NCI-H446 (cell line): ENCODE measurements at places on chromosomes 6 and 20.

- no peak for DNase-seq
Observed at GRCh38 chr6:1802491-1803395, 193.0 kb downstream of the FOXC1 start.

DNA sequence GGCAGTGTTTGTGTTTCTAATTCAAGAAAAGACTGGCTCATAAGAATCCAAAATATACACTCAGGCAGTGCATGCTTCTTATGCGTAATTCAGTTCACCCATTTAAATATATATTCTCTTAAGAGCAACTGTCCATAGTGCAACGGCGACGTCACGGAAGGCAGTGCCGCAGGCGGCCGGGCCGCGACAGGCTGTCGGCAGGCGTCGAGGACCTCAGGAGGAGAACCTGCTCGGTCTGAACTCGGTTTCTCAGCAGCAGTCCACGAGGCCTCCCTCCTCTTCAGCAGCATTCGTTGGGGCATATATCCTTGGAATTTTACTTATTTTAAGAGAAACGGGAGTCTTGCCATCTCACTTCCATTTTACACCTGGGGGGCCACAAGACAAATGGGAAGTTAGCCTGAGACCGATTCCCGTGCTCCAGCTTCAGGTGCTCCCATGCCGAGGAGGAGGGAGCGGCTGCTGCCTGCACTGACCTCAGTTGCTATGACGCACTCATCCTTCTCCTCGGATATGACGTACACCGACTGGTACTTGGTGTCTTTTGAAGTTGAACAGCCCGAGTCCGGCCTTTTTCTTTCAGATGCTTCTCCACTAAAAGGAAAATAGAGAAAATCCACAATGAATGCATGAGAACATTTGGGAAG lies 8.2 kb downstream of the DLL1 start:
- no peak for DNase-seq

GRCh38 chr6:33975661-33976436 lies 170.0 kb downstream of the GRM4 start:
- no peak for DNase-seq

- DNase-seq, result no peak
Observed at GRCh38 chr20:34997131-34997561, 41.5 kb downstream of the MYH7B start.

- DNase-seq, result no peak
Observed at GRCh38 chr6:151205721-151206600, 33.8 kb upstream of the AKAP12 start.

DNA sequence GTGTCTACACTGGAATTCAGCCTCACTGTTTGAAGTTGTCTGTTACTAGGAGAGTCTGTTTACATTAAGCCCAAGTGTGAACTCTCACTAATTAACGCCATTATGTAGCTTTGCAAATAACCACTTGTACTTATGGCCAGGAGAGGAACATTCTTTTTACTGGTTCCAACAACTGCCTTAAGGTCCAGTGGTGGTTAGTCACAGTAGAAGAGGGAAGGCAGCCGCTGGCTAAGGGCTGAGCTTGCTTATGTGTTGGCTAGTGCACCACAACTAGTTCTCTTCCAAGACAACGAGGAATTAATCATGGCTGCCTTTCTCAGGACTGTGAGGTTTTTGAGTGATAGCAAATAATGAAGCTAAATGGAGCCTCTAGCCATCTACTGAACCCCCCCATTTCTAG lies 14.9 kb upstream of the SLC22A23 start:
- DNase-seq, result no peak

DNA sequence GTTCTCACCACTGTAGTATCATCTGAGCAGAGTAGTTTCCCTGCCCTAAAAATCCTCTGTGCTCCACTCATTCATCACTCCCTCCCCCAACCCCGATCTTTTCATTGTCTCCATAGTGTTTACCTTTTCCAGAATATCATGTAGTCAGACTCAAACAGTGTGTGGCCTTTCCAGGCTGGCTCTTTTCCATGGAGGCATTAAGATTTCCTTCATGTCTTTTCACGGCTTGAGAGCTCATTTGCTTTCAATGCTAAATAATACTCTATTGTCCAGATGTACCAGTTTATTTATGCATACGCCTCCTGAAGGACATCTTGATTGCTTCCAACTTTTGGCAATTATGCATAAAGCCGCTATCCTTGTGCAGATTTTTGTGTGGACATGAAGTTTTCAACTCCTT lies 235.8 kb downstream of the PHACTR1 start:
- no peak for DNase-seq

DNA sequence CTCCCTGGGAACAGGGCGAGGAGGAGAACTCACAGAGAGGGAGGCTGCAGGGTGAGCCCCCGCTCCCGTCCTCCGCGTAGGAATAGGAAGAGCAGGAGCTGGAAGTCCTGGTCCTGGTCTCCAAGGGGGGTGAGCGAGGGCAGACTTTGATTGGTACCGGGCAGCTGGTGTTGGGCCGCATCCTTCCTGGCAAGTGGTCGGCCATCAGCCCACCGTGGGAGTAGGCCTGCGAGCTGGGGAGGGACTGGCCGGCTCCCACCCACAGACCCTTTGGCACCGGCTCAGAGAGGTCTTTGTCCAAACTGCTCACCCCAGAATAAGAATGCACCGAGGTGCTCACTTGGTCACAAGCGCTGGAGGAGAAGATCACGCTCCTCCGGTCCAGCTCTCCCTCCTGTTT lies 56.2 kb downstream of the GJA10 start:
- no peak for DNase-seq

GRCh38 chr6:87391334-87391733 lies 16.4 kb upstream of the CFAP206 start:
- DNase-seq, result peak; percentile 17

DNA sequence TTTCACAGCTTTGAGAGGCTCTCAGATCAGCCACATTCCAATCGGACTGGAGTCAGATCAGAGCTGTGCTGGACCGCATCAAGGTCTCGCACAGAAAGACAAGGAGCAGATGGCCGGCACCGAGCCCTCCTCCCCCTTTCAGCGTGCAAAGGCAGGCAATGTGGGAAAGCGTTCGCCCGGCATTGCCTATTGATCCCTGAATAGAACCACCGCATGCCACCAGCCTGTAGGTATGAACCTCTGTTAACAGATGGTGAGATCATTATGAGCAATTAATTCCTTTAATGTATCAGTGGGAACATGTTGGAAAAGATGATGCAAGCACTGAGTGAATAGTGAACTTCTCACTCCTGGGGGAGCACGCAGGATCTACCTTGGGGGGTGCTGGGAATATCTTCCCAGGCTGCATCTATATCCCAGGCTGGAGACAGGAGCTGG lies 117.5 kb upstream of the ID4 start:
- DNase-seq, result no peak

GRCh38 chr6:71292001-71292400 lies 3.4 kb downstream of the OGFRL1 start:
- no peak for DNase-seq

GRCh38 chr20:4170621-4171537 lies 155.5 kb upstream of the RNF24 start:
- DNase-seq, result no peak

DNA sequence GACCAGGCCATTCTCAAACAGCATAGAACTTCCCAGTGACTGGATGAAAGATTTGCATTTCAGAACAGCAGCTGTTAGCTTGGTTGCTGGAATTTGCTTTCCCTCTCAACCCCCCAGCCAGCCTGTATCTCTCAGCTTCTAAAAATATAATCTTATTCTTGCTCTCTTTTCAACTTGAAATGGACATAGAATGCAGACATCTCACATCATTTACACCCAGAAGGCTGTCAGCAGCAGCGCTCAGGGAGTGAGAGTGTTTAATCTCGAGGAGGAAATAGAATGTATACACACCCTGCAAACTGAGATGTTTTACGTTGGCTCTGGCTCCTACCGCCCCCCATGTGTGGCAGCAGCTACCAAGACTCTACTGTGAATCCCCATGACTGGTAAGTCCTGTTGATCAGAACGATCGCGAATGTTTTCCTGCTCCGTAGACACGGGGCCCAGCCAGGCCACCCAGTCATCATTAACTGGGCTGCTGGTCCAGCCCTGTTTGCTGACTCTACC lies 163.4 kb upstream of the SLC24A3 start:
- no peak for DNase-seq

GRCh38 chr6:170367241-170367640 lies 60.7 kb downstream of the FAM120B start:
- no peak for DNase-seq
